B cell (primary cell): ENCODE measurements at places on chromosomes 16 and 17. TPM values are rescaled to one million over a fixed set of nuclear protein-coding genes. Genes with fewer than 3 reads are reported as not detected.

DNA sequence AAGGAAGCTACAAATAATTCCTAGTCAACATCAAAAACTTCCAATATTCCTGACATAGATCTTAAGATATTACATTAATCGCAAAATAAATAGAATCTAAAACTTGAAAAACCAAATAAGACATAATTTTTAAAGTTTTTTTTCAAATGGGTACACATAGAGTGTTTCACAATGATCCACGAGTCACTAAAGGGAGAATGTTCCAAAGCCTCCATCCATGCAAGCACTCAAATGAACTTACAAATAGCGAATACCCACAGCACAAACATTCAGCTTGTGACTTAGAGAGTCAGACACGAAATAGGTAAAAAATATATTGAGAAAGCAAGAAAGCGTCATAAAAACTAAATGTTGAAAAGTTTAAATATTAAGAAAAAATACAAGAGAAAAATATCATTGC lies 65.7 kb downstream of the CEP112 start:
- H3K4me3 ChIP-seq, result no peak overlapping the region
- H3K27ac ChIP-seq, result no peak overlapping the region
- no peaks in the 10 kb centered on the region for H3K4me1 ChIP-seq
- no peaks in the 10 kb centered on the region for H3K27me3 ChIP-seq
- no peak for DNase-seq
- H3K36me3 ChIP-seq, result no peaks in the 10 kb centered on the region

GRCh38 chr16:29663807-29664090 lies 702 bp downstream of the SPN start:
- H3K27ac ChIP-seq, result peak overlapping the region; percentile 41
- H3K4me1 ChIP-seq, result peaks cover 62% of the 10 kb centered on the region
- no peak overlapping the region for H3K4me3 ChIP-seq
- no peaks in the 10 kb centered on the region for H3K36me3 ChIP-seq

Gene KCTD19
- 0.22 and 0.52 TPM in 2 replicates for polyA plus RNA-seq

GRCh38 chr17:43694081-43694870 lies 32.6 kb upstream of the MEOX1 start:
- no peaks in the 10 kb centered on the region for H3K4me1 ChIP-seq
- H3K4me3 ChIP-seq, result no peak overlapping the region
- peak; percentile 84 for DNase-seq
- H3K27ac ChIP-seq, result no peak overlapping the region
- no peaks in the 10 kb centered on the region for H3K36me3 ChIP-seq

DNA sequence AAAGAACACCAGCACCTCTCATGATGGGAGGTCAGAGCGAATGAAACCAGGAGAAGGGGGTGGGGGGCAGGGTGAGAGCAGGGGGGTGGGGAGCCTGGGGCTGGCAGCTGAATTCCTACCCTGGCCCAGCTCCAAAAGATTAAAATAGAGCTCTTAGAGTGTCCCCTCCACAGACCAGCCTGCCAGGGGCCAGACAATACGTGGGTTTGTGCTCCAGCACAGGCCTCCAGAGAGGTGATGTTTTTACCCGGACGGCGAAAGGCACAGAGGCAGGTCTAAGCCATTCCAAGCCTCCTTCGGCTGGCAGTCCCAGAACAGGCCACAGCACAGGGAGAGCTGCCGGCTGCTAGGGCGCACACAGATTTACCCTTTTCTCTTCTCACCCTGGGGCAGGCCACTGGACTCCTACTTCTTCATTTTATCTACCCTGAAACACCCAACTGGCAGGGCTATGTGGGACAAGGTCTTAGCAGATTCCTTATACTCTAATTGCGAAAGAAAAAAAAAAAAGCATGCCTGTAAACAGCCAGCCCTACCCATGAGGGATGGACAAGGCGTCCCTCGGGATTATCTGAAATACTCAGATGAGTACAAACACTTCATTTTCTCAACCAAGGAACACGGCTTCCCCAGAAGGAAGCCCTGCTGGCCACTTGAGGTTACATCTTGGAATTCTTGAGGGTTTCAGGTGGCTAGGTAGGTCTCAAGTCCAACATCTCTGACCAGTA lies 71.9 kb upstream of the NOG start:
- no peak overlapping the region for H3K27ac ChIP-seq
- H3K36me3 ChIP-seq, result no peaks in the 10 kb centered on the region
- H3K27me3 ChIP-seq, result no peaks in the 10 kb centered on the region
- no peaks in the 10 kb centered on the region for H3K4me1 ChIP-seq

DNA sequence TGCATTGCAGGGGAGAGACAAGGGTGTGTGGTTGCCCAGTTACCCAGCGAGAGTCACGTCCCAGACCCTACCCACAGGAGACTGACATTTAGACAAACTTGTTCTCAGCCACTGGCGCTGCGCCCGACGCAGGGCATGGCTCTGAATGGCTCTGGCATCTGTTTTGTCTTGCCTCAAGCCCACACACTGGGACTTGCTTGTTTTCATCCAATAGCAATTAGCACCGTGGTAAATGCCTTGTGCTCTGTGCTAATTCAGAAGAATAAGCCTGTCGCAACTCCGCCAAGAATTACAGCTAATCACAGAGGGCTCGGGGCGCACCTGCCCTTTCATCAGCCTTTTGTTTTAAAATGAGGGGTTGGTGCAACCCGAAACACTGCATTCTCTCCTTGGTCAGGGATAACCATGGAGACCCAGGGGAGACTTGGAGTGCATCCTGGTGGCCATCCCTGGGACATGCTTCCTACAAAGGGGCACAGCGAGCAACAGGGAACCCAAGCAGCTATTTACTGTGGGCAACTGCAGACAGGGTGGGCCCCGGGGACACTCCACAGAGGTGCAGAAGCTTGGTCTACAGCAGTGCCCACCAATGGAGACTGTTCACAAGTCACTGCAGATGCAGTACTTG lies 220.6 kb upstream of the ZFHX3 start:
- H3K4me1 ChIP-seq, result no peaks in the 10 kb centered on the region
- H3K27me3 ChIP-seq, result no peaks in the 10 kb centered on the region
- no peaks in the 10 kb centered on the region for H3K36me3 ChIP-seq
- no peak overlapping the region for H3K4me3 ChIP-seq

- no peaks in the 10 kb centered on the region for H3K36me3 ChIP-seq
- no peak overlapping the region for H3K4me3 ChIP-seq
- H3K27me3 ChIP-seq, result peaks cover 16% of the 10 kb centered on the region
- no peak for DNase-seq
- no peak overlapping the region for H3K27ac ChIP-seq
Measured at GRCh38 chr16:50437769-50438437, 69.1 kb upstream of the BRD7 start.

Gene GNGT2
- 2.7 and 5.1 TPM in 2 replicates for polyA plus RNA-seq

GRCh38 chr17:42673885-42674754 lies 2.7 kb downstream of the PLEKHH3 start:
- H3K27me3 ChIP-seq, result peaks cover 71% of the 10 kb centered on the region
- peaks cover 64% of the 10 kb centered on the region for H3K4me1 ChIP-seq
- H3K36me3 ChIP-seq, result no peaks in the 10 kb centered on the region

GRCh38 chr17:43467981-43468581 lies 15.7 kb upstream of the DHX8 start:
- H3K4me3 ChIP-seq, result no peak overlapping the region
- H3K4me1 ChIP-seq, result no peaks in the 10 kb centered on the region
- no peaks in the 10 kb centered on the region for H3K27me3 ChIP-seq
- H3K27ac ChIP-seq, result no peak overlapping the region

DNA sequence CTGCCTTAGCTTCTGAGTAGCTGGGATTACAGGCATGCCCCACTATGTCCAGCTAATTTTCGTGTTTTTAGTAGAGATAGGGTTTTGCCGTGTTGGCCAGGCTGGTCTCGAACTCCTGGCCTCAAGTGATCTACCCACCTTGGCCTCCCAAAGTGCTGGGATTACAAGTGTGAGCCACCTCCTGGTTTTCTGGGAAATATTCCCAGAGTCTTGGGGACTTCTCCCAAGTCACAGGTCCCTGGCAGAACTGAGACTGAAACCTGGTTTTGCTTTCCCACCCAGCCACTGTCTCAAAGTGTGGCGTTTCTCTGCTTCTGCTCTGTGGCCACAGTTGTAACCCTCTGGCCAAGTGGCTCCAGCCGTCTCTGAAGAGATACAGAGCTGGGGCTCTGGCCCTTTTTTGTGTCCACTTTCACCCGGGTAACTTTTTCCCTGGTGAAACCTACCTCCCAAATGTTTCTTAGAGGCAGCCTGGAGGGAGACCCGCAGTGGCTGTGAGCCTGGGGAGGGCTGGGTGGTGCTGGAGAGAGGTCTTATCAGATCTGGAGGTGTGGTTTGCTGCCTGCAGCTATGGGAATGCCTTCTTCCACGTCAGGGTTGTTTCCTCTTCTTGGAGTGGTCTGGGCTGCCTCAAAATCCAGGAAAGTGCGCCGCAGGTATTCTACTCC lies 5.1 kb downstream of the KSR1 start:
- DNase-seq, result no peak
- H3K27ac ChIP-seq, result no peak overlapping the region
- H3K4me3 ChIP-seq, result no peak overlapping the region
- H3K36me3 ChIP-seq, result no peaks in the 10 kb centered on the region

GRCh38 chr17:6704470-6705052 lies 8.6 kb downstream of the SLC13A5 start:
- no peaks in the 10 kb centered on the region for H3K4me1 ChIP-seq
- no peak for DNase-seq
- H3K4me3 ChIP-seq, result no peak overlapping the region

GRCh38 chr17:41695954-41696757 lies 7.5 kb downstream of the EIF1 start:
- H3K4me3 ChIP-seq, result no peak overlapping the region
- H3K27ac ChIP-seq, result no peak overlapping the region
- DNase-seq, result peak; percentile 82
- H3K4me1 ChIP-seq, result peaks cover under 1% of the 10 kb centered on the region

Gene PIGS
- polyA plus RNA-seq, result 44.1 and 54.5 TPM in 2 replicates

DNA sequence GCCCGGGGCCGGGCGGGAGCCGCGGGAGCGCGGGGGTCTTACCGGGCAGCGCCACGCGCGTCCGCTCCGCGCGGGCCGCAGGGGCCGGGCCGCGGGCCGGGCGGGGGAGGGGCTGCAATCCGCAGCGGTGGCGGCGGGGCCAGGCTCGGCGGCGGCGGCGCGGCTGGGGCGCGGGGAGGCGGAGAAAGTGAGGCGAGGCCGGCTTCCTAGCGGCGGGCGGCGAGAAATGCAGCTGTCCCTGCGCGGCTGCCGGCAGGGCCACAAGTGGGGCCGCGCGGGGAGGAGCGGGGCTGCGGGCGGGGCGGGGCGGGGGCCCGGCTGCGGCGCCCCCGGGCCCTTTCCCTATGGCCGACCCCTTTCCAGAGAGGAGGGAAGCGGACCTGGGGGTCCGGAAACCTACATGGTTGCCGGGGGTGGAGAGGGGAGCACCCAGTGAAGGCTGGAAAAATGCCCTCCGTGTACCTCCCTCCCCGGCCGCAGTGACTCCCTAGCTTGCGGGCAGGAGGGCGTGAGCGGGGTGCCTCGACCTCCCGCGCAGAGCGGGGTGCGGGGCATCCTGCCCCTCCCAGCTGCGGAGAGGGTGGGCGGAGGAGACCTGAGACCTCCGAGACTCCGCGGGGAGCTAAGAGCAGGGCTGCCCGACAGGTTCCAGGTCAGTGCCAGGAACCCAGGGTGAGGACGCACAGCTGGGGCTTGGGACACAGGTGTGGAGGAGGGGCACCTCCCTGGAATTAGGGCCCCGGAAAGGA lies at the start of gene CUEDC1:
Gene CUEDC1, minus strand, starts transcription at position 230 of the 749 bp plus-strand sequence. CDS start 69,848 bp downstream, outside the sequence.
- H3K36me3 ChIP-seq, result no peaks in the 10 kb centered on the region
- H3K4me1 ChIP-seq, result peaks cover 30% of the 10 kb centered on the region
- no peak within 1 kb of the TSS for H3K27ac ChIP-seq

GRCh38 chr16:84716740-84717139 lies 16.9 kb downstream of the USP10 start:
- DNase-seq, result no peak
- H3K4me1 ChIP-seq, result peaks cover 29% of the 10 kb centered on the region
- no peak overlapping the region for H3K4me3 ChIP-seq

DNA sequence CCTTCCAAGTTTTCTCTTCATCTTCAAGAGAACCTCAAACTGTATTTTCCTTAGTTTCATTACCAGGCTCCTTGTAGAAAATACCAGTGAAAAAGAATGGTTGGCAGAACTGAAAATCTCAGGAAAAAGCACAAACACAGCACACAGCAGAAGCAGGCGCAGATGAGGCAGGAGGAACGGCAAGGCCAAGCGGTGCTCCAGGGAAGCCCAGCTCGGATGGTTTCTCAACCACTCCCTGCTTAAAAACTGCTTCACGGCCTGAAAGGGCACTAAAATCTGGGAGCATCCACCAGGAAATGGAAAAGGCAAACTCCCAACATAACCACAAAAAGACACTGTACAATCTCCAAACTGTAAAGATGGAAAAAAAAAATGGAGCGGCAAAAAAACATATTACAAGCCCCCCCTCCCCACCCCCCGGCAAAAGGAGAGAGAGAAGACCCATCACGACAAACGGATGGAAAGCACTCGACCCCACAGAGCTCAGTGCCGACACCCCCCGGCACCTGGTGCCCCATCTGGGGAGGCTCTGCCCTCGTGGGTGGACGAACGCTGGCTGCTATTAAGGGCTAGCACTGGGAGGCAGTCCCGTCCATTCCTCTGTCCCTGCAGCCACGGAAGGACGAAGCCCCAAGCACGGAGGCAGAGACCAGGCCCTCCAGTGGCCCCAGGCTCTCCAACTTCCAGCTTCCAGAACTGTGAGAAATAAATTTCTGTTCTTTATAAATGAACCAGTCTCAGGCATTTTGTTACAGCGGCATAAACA lies 127.5 kb downstream of the ZNF778 start:
- H3K4me1 ChIP-seq, result no peaks in the 10 kb centered on the region
- H3K27ac ChIP-seq, result no peak overlapping the region
- H3K4me3 ChIP-seq, result no peak overlapping the region

- no peak overlapping the region for H3K27ac ChIP-seq
- H3K4me1 ChIP-seq, result peaks cover 6% of the 10 kb centered on the region
- no peaks in the 10 kb centered on the region for H3K36me3 ChIP-seq
Measured at GRCh38 chr17:78798695-78799559, 16.9 kb upstream of the CYTH1 start.

DNA sequence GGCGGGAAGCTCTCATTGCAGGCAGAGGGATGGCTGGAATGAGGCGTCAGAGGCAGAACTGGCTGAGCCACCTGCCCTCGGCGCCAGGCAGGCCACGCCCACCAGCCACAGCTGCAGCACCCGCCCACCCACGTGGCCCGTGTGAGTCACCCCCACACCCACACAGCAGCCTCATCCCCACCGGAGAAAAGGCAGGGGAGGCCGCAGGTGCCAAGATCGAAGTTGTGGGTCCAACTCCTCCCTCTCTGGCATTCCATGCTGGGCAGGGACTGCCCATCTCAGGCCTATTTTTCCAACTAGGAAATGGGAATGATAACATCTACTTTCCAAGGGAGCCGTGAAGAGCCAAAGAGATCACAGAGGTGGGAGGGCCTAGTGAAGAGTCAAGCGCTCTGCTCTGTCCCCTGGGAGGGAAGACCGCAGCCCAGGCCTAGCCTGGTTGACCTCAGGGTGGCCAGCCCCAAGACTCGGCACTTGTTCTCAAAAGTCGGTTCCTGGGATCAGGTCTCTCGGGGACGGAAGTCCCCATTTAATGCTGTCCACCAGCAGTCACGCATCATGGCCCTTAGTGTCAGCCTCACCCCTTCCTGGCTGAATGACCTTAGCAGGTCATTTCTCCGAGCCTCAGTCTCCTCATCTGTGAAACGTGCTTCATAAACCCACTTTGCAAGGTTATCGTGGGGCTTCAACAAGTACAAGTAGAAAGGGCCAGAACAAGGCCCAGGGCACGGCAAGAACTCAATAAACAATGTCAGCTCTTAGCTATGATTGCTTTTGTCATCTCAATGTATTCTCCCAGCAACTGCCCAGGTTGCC lies at the start of gene TRPV3:
Gene TRPV3, minus strand, starts transcription at position 45 of the 816 bp plus-strand sequence. CDS start 2,962 bp downstream, outside the sequence.
- H3K4me3 ChIP-seq, result peak within 1 kb of the TSS; percentile 21
- peak within 1 kb of the TSS; percentile 81 for H3K27ac ChIP-seq
- H3K27me3 ChIP-seq, result no peaks in the 10 kb centered on the region
- H3K36me3 ChIP-seq, result no peaks in the 10 kb centered on the region
- peak; percentile 81 for DNase-seq
- H3K4me1 ChIP-seq, result peaks cover 28% of the 10 kb centered on the region

GRCh38 chr17:67415291-67415690 lies 38.2 kb downstream of the PITPNC1 start:
- no peak for DNase-seq
- no peaks in the 10 kb centered on the region for H3K36me3 ChIP-seq
- no peaks in the 10 kb centered on the region for H3K27me3 ChIP-seq
- H3K4me3 ChIP-seq, result no peak overlapping the region
